ENCODE measurements at places on chromosomes 11 and 22.

DNA sequence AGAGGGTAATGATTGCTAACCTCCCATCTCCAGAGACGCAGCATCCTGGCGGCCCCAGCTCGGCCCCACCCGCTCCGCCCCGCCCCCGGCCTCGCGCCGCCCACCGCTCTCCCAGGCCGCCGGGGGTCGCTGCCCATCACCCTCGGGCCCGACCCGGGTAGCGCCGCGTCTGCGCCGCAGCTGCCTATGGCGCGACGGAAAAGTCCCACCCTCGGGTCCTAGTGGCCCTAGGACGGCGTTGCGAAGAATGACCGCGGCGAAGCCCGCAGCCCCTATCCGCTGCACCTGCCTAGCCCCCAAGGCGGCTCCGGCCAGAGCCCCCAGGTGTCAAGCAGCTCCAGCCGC, 457 bp downstream of the CPSF7 start:
- DNase-seq: no peak

DNA sequence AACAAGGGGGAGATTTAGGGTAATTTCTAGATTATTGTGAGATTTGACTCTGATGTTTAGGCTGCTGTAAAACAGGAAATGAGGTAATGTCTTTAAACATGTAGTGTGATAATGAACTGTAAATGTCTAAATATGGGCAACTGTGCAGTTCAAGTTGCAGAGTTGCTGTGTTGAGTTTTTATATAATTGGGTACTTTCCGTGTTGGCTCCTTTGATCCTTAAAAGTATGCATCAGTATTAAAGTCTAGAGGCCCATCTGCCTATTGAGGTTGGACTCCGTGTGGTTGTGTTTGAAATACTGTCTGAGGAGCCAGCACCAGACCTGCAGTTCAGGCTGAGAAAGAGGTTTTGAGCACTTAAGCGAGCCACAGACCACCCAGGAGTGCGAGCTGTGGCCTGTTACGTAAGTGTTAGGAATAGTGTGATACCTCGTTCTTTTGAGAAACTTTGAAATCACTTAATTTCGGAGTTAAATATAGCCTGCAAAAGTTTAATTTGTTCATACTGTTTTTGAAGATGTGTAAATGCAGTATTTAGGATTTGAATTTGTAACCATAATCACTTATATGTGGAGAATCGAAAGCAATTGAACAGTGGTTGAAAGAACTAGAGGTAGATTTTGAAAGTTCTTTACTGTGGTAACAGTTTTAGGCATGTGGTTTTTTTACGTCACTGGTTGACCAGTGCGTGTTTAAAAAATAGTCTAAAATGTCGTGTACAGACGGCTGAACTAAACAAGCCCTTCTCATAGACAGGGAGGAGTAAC, 9.0 kb downstream of the FAM118A start:
- no peak for DNase-seq

DNA sequence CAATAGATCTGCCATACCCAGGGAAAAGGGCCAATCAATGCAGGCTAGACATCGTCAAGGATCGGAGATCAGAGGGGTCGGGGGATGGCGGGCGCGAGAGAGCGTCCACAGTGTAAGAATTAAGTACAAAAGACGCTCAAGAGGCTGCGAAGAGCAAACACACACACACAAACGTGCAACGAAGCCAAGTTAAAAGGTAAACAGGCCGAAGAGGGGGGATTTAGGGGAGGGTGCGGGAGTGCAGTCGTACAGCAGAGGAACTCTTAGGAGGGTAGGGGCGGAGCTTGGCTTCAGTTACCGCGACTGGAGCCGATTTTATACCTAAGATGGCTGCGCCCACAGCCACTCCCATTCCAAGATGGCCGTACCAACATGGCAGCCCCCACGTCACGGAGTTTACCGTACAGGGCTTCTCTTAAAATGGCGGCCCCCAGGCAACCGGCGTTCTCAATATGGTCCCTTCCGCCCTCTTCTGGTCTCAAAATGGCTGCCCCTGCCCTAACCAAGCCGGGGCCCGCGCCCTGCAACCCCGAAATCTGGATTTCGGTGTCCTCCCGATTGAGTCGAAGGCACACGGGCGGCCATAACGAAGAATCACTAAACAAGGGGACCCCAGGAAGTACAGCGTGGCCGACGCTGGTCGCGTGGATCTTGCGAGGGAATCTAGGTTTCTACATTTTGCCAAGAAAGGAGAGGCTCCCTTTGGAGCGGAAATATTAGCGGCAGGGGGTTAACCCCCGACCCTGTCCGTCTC, 1.9 kb downstream of the GNG3 start:
- peak; percentile 90 for DNase-seq

DNA sequence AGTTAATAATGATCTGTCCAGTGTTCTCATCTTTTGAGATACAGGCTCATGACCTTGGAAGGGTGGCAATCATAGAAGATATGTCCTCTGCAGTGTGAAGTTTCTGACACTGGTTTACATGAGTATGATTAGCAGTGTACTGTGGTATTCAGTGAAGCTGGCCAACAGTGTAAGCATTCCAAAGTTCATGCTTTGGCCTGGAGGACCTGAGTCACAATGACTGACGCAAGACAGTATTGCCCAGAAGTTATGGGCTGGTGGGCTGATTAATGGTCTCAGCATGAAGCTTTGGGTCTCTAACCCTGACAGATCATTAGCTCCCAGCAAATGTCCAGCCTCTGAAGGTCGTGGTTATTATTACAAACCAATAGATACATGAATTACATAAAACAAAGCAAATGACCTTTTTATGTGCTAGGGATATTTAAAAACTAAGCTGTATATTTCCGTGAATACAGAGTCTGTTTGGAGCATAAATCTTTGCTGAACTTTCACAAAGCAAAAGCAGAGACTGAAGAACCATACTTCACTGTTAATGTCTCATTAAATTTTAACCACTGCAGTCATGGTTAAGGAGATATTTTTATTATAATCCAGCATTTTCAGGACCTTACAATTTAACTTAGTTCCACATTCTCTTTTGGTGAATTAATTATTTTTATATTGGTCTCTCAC, 28.3 kb upstream of the USP47 start:
- no peak for DNase-seq

- DNase-seq: no peak
These were observed 897.2 kb downstream of the TBC1D22A start for GRCh38 chr22:47659467-47660223.

DNA sequence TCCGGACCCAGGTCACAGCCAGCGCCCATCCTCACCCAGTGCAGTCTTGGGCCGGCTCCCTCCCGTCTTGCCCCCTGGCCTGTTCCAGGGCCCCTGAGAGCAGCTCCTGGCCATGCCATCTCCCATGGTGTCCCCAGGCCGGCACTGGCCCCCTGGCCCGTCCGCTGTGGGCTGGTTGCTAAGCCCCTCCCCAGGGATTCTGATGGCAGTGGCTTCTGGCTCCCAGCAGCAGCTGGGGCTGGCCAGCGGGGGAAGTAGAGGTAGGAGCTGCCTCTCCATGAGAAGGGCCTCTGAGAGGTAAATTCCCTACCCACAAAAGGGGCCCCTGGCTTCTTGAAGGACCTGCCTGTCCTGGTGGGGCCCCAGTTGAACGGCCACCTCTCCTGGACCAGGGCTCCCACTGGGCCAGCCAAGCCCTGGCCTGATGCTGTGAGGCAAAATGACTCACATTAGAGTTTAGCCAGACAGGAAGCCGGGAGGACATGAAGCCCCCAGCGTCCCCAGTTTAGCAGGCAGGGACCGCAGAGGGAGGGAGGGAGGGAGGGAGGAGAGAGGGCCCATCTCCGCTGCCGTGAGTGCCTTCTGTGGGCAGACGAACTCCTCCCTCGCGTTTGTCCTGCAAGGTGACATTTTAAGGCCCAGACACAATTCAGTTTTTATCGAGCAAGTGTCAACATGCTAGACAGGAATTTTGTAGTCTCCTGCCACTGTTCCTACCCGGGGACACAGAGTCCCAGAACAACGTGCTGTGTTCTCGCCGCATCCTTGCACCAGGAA, 32.9 kb upstream of the GAL start:
- DNase-seq: no peak

DNA sequence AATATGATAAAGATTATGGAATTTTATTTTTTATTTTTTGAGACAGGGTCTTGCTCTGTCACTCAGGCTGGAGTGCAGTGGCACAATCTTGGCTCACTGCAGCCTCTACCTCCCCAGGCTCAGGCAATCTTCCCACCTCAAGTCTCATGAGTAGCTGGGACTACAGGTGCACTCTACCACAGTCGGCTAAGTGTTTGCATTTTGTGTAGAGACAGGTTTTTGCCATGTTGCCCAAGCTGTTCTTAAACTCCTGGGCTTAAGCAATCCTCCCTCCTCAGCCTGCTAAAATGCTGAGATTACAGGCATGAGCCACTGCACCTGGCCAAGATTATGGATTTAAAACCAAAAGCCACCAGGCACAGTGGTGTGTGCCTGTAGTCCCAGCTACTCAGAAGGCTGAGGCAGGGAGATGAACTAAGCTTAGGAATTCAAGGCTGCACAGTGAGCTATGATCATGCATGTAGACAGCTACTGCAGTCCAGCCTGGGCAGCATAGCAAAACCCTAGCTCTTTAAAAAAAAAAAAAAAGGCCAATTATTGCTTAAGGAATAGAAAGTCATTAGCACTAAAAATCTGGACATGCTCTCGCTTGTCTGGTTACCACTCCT, 20.2 kb upstream of the CCND1 start:
- no peak for DNase-seq

DNA sequence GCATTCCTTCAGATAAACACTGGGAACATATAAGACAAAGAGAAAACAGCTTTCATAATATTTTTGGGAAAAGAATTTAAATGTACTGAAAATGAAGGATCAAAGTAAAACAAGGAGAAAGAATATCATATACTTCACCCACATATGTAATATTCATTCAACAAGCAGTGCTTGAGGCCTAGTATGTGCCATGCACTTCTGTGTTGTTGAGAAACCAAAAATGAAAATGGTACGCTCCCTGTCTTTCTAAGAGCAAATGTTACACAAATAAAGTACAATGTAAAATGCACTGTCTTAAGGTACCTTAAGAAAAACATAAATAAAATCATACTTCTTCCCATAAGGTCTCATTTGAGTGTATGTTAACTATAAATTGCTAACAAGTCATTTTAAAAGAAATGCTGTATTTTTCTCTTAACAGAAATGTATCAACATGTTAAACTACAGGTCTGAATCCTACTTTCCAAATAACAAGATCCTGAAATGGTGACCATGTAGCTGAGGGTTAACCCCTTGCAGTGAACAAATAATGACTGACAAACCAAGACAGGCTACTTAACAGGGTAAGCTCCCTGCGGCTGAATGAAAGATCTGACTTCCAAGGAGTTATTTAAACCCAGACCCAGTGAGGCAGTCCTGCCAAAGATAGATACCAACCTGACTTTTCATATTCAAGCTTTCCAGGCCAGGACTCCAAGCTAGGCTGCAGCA, 377.6 kb downstream of the DCDC1 start:
- DNase-seq: no peak

- DNase-seq: no peak
These were observed 94.6 kb upstream of the OR9G4 start for GRCh38 chr11:56842814-56843794.

DNA sequence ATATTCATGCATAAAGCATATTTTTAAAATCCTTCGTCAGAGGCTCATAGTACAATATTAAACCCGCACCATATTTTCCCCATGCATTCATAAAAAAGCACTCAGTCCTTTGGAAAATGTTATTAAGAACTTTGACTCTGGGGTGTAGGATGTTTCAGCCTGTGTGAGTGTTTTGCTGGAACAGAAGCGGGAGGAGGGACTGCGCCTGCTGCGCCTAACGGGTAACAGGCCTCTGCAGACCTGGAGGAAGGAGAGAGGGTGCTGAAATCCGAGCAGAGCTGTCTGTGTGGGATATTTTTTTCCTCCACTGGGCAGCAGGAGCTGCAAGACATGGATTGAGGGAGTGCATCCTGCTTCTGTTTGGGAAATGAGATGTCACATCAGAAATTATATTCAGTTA, 483.0 kb downstream of the BRD1 start:
- no peak for DNase-seq

DNA sequence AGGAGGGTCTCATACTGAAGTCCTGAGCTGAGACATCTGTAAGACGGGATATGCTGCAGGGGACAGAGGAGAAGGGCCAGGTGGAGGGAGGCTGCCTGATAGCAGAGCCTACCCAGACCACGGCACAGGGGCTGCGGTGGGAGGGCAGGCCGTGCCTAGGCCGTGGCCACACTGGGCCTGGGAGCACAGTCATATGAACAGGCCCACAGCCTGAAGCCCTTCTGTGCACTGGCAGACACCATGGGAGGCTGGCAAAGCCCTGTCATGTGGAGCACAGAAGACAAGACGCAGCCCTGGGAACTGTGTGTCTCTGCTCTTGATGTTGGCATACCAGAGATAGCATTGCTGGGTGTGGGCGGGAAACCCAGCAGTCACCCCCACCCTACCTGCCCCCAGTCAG, 3.3 kb downstream of the SPATA19 start:
- no peak for DNase-seq

DNA sequence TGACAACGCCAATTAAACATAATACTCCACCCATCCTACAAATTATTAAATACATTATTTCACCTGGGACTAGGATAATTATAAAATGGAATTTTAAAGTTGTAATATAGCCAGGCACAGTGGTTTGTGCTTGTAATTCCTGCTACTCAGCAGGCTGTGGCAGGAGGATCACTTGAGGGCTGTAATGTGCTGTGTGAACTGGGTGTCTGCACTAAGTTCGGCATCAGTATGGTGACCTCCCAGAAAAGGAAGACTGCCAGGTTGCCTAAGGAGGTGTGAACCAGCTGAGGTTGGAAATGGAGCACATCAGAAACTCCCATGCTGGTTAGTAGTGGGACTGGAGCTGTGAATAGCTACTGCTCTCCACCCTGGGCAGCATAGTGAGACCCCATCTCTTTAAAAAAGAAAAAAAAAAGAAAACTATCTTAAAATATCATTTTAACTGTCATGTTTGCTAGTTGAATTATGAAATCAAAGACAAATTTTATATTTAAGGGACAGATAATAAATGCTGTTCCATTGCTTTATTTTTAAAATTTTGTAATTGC, 28.0 kb downstream of the PPP6R2 start:
- DNase-seq: no peak

DNA sequence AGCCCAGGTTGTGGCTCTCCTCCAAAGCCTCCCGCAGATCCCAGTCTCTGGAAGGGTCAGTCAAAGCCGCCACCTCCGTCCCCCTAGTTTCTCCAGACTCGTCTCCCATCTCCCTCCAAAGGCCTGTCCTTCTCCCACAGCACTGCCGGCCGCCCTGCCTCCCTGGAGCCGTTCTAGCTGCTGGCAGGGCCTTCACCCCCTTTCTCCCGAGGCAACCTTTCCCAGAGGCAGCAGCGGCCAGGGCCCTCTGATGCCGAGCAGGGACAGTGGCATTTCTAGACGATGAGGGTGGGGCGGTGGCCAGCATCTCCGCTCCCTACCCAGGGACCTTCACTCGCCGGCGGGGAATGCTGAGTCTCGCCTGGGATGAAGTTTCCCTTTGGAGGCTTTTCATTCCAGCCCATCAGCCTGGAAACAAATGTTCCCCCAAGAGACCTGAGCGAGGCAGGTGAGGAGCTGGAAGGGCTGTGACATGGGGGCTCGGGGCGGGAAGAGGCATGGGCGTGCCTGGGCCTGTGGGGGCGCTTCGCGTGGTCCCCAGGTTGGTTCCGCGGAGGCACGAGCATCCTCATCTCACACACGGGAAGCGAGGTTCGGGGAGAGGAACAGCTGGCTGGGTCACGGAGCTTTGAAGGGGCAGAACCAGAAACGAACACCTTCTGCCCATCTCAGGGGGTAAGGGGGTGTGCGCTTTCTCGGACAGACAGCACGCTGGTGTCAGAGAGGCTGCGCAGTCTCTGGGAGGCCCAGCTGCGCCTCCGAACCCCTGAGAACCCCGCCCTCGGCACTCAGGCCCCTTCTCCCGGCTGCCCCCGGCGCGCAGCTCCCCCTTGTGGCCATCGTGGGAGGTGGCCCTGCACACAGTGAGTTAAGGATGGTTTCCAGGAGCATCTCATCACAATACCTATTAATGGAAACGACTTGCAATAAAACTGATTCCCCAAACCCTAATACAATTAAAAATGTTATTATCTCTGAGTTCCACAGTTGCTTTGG, 18.1 kb upstream of the KLHL35 start:
- DNase-seq: no peak
